Urothelium cell line (cell line): ENCODE measurements at places on chromosomes 13 and 19.

DNA sequence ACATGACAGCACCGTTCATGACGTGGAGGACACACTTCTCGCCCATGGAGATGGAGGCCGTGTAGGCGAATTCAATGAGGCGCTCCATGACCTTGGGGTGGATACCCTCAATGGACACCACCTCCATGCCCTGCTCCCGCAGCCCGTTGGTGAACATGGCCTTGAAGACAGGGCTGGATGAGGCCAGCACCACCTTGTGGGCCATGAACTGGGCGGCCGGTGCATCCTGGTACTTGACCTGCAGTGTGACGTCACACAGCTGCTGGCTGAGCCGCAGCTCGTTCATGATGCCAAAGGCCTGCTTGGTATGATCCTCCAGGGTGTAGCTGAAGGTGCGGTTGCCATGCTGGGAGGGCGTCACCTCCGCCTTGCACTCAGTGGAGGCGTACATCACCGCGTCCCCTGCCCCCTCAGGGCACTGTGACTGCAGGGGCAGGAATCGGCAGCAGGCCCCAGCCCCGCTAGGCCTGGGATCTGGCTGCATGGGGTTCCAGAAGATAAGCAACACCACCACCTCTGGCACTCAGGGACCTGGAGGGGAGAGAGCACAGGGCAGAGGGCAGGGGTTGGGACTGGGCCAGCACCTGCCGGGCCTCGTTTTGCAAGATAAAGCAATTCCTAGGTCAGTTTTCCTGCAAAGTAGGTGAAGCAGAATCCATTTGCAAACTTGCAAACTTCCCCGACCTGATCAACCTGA, 3.5 kb downstream of the KEAP1 start:
- no peak for DNase-seq

DNA sequence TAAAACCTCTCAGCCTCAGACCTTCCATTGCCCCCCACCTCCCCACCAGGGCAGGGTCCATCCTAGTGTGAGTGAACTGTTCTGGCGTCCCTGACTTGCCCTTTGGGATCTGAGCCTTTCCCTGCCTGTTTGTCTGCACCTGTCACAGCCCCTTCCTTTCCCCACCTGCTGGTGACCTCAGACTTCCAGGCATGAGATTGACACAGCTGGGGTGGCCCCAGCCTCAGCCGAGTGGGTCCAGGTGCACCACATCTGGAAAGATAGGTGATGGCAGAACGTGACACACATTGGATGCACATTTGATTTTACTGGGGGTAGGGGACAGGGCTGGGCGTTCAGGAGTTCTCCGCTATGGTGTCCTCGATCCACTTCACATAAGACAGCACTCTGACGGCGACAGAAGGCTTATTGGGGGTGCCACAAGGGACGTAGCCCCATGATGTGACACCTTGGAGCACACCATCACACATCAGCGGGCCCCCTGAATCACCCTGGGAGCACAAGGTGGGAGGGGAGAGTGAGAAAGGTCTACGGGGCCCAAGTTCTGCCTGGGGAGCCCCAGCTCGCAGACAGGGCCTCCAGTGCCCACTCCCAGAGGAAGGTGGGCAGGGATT, 4.6 kb downstream of the KLK1 start:
- no peak for DNase-seq

DNA sequence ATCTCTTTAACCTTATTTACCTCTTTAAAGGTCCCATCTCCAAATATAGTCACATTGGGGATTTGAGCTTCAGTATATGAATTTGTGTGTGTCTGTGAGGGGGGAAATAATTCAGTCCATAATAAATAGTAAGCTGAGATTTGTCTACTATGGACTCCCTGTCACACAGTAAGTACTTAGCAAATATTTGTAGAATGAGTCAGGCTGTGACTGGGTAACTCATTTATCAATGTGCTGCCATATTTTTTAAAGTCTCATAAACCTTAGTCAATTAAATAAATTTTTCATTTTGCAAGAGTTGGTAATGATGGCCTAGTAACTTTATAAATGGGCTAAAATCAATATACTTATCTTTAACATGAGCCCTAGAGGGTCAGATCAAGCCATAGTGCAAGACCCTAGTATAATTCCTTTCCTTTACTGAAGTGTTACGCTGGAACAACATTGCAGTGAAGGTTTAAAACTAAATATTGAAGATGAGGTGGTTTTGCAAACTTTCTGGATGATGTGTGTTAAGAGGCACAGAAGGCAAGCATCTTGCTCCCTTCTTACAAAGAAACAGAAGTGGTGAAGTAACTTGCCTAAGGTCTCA, 305.1 kb downstream of the KCNRG start:
- peak; percentile 10 for DNase-seq

GRCh38 chr13:112207129-112207528, 140.2 kb downstream of the SOX1 start:
- DNase-seq, result no peak

GRCh38 chr19:33864311-33864850, 67.7 kb downstream of the KCTD15 start:
- DNase-seq, result no peak

- DNase-seq, result no peak
These were observed 88.3 kb downstream of the TM9SF2 start for GRCh38 chr13:99589575-99589974.

DNA sequence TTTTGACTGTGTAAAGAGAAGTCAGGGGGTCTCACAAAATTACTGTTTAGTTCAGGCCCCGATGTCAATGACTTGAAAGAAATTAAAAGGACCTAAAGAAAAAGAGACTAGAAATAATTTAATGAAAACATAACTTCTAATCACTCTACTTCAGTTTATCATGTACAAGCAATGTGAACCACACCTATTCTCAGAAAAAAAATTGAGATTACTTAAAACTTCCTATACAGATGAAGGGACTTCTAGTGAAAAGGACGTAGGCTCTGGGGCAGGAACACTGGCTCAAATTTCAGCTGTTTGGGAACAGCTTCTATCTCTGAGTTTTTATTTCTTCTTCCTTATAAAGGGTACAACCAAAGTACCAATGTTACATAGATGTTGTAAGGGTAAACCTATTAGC, 38.0 kb downstream of the TPT1 start:
- no peak for DNase-seq

DNA sequence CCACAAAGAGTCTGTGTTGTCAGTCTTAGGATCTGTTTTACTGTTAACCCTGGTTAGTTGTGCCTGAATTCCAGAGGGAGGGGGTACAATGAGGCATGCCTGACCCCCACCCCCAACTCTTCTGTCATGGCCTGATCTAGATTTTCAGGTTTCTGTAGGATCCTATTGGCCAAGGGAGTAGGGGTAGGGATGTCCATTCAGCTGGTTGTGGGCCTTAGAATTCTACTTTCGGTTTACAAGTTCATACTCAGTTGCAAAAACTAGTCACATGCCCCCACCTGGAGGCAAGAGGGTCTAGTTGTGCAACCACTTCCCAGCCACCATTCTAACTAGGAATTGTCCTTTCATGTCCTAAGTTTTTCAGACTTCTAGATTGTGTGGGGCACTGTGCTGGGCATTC, 94.3 kb upstream of the MBNL2 start:
- DNase-seq, result no peak

DNA sequence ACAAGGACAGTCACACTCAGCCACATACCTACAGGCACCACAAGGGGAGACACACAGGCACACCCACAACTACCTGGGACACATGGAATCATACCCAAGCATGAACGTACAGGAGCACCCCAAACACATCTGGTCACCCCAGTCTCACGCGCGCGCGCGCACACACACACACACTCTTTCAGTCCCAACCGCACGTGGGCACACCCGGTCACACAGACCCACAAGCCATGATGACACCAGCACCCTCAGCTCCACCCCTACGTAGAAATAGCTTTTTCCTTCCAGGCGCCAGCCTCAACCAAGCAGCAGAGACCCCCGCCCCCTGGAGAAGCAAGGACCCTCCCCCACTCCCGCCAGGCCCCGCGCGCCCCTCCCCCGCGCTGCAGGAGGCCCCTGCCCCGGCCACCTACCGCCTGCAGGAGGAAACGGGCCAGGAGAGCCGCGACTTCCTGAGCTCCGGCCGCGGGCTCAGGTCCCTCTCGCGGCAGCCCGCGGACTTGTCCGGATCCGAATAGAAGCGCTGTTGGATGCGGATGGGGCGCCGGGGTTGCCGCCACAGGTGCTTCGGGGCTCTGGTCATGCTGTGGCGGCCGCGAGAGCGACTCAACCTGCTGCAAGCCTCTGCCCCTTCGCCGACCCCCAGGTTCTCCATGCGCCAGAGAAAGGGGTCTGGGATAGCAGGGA, 6.4 kb upstream of the PDE4C start:
- DNase-seq, result no peak

DNA sequence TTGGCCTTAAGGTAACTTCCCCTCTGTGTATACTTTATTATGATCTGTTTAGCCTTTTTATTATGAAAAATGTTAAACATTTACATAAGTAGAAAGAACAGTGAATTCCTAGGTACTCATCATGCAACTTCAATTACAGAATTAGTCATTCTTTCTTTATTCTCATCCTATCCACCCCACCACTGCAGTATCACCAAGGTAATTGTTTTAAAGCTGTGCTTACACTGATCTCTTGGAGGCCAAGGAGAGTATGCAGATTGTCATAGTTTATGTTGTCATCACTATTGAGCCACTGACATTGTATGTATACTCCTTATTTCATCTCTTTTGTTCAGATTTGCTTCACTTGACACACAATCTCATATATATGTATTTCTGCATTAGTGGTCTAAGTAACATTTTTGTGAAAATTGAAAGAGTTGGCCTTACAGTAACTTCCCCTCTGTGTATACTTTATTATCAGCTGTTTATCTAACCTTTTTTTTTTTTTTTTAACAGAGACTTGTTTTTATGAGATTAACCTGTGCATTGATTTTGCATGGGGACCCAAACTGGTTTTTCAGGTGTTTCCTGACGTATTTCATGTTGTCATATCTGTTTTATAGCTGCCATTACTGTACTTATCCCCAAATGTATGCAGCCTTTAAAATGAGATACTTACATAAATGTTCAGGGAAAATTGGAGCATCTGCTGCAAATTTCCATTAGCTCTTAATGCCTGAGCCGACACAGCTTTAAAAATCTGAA, 4.5 kb downstream of the ZNF507 start:
- no peak for DNase-seq

DNA sequence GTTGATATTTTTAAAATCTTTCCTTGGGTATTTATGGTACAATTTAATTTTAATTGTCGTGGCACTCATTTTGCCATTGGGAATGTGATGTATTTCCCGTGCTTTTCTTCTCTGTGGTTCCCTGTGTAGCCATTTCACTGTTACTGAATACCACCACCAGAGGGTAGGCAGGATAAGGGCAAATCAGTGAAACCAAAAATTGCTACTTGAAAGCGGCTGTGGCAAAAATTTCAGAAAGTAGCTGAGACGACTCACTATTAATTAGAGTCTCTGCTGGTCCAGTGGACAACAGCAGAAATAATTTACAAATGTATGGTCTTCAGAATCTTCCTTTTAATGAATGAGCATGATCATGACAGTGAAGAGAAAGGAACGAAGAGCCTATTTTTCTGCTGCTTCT, 34.4 kb upstream of the MIR17HG start:
- peak; percentile 8 for DNase-seq

GRCh38 chr13:76865996-76866503, 20.2 kb downstream of the KCTD12 start:
- DNase-seq, result no peak

- DNase-seq, result no peak
These were observed 246.3 kb upstream of the TSHZ3 start for GRCh38 chr19:31595521-31595920.

DNA sequence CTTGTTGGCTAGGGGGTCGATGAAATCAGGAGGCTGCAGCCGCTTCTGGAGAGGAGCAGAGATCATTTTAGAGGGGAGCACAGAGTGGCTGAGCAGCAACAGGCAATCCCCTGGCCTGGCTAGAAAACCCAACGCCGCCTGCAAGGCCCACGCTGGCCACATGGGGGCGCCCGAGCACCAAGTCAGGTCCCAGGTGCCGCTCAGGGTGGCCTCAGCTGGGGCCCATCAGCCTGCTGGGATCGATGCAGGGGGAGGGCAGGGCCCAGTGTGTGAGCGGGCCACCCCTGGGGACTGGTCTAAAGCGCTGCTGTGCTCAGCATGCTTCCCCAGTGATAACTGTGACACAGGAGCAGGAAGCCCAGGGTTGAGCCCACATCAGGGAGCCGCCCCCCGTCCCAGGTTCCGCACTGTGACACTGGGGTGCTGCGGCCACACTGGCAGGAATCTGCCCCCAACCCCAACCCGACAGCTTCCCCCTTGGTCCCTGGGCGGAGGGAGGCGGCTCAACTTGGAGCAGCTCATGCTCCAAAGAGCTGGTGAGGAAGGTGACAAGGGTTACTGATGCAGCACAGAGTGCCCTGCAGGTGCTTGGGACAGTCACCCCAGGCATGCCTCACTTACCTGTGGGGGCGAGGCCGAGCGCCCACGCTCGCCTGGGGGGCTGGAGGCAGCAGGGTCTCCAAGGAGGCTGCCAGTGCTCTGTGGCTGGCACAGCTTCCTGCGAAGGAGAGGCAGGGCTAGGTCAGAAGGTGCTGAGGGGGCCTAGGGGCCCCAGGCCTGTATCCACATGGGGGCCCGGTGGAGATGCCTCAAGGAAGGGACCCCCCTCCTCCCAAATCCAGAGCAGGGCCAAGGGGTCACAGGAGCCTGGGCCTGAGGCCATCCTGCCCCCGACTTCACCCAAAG, 13.3 kb upstream of the ISYNA1 start:
- DNase-seq, result peak; percentile 73

DNA sequence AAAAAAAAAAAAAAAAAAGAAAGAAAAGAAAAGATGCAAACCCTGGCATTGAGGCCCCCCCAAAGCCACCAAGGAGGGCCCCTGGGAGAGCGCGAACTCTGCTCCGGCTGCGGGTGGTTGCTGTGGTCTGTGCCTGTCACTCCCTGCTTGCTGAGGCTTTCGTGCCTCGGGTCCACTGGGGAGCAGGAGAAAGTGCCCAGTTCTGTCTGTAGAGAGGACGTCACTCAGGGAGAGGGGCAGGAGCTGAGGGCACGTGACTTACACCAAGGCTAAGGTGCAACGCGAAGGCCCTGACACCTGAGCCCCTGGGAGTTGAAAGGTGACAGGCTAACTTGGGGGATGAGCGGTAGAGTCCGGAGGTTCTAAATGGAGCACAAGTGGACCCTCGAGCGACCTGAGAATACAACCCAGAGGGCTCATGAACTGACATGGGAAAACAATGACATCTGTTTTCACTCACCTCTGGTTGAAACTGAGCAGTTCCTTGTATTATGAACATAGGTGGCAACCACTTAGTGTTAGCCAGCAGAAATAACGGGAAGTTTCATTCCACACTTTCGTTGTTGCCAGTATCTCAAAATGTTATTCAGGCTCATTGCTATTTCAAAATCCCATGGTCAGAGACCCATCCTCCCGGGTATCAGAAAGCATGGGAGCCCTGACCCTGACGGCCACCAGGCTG, 69.2 kb upstream of the TM9SF2 start:
- DNase-seq, result no peak
